Right forelimb (tissue), 1 donor: ENCODE measurements at places on chromosomes 4 and X.
A peak's percentile ranks its signal among the peaks of the same experiment; 100 is the strongest.

- DNase-seq = peak; percentile 32
Measured at GRCh38 chr4:830601-831482, 4.9 kb upstream of the CPLX1 start.

- DNase-seq = no peak
Measured at GRCh38 chr4:144733566-144733965, 87.6 kb downstream of the HHIP start.

- no peak for DNase-seq
Measured at GRCh38 chr4:129602447-129602846, 506.5 kb downstream of the C4orf33 start.

GRCh38 chrX:140177821-140178220 lies 212.5 kb upstream of the CXorf66 start:
- no peak for DNase-seq

DNA sequence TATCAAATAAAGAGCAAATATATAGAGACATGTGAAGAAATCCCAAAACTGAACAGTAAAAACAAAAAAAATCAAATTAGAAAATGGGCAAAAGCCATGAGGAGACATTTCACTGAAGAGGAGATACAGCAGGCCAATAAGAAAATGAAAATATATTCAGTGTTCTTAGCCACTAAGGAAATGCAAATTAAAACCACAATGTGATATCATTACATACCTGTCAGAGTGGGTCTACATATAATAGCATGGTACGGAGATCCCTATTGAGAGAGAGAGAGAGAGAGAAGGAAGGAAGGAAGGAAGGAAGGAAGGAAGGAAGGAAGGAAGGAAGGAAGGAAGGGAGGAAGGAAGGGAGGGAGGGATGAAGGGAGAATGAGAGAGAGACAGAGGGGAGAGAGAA lies 707.0 kb upstream of the ACTRT1 start:
- no peak for DNase-seq

- DNase-seq = no peak
Measured at GRCh38 chr4:174848596-174848995, 19.5 kb upstream of the GLRA3 start.

DNA sequence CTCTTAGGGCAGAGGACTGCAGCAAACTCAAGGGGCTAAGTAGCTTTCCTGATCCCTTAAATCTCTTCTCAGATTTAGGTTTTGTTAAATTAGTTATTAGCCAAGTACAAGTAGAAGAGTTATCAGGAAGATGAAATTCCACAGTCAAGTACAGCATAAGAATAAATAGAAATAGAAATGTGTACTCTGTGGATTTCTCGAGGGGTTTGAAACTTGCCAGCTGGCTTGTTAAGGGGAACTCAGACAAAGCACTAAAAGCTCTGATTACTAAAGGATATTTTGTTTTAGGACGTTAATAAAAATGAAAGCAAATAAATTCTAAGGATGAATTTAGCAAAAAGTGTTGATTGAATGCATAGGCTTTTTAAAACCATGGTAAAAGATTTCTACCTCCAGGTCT lies 654.6 kb downstream of the RAPGEF2 start:
- DNase-seq = no peak

- DNase-seq = no peak
Measured at GRCh38 chrX:96721354-96721753, 36.7 kb downstream of the DIAPH2 start.

- no peak for DNase-seq
Measured at GRCh38 chrX:39692796-39693195, 405.0 kb downstream of the BCOR start.

DNA sequence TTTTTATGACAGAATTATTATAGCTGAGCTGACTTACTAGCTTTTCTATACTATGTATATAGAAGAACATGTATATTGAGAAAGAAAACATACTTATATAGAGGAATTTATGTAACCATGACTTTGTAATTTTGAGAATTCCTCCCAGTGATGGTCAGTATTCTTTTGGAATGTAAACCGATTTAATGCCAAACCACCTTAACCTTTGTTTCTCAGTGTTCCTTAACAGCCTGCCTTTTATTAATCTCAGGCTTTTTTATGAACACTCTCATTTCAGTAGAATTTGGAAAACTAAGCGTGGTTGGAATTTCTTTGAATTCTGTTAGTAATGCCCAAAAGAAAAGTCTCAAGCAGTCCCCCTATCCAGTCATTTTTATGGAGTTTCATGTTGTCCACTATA lies 47.0 kb downstream of the MOSPD2 start:
- no peak for DNase-seq

GRCh38 chr4:7759216-7759615 lies 180.4 kb downstream of the AFAP1 start:
- no peak for DNase-seq

DNA sequence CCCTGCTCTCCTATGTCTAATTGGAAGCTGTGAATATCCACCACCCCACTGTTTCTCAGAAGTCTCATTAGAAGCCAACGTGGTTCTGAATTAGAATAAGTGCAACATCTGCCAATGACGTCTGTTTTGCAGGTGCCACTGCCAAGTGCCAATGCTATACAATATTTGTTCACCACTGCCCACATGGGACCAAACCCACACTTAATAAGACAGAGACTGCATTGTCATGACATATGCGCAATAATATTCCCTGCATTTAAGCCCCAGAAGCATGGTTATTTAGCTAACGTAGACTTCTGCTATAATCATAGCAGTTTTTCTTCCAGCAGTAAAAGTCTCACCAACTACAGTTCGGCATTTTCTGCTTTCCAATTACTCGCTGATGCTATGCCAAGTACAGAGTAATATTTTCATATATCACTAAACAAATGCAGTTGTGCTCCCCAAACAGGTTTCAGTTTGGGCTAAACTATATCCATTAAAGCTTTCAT lies 262.5 kb upstream of the PCDH18 start:
- peak; percentile 45 for DNase-seq

GRCh38 chrX:69387567-69388487 lies 116.3 kb upstream of the NALF2 start:
- DNase-seq = peak; percentile 70

DNA sequence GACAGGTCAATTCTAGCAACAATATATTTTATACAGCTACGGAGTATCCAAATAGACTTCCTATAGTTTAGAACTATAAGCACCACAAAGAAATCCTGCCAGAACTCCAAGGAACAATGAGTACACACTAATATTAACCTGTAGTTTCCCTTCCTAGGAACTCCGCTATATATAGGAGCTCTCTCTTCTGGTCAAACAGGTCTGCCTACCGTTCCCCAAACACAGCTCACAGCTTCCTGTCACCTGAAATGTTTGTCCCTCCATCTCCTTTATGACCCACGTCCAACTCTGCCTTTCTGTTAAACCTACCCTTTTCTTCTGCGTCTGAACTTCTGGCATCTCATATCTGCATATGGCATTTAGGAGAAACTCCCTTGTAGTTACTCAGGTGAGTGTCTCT lies 10.5 kb upstream of the GJB1 start:
- no peak for DNase-seq

GRCh38 chrX:119941336-119941735 lies 2.2 kb downstream of the NKAP start:
- no peak for DNase-seq

DNA sequence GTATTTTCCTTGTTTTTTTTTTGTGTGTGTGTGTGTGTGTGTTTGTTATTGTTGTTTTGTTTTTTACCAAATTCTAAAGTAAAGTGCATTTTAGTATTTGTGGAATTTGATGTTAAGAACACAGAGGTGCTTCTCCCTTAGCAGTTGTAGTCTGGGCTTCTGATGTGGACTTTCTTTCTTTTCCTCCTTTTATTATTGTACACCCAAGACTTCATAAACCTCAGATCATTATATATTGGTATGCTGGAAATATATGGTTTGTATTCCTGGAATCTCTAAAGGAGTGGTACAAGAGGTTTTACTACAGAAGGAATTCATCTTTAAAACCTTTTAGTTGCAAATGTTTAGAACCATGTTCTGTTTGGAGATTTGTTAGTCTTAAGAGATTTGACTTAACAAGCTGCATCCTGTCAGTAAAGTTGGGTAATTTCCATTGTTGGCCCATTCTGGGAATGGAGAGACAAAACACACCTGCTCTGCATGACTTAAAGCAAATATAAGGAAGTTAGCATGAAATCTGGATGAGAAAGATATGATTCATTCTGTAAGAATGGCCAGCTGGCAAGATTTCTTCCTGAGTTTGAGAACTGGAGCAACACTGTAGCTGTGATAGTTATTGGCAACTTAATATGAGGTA lies 64.0 kb downstream of the SMAD1 start:
- DNase-seq = no peak

DNA sequence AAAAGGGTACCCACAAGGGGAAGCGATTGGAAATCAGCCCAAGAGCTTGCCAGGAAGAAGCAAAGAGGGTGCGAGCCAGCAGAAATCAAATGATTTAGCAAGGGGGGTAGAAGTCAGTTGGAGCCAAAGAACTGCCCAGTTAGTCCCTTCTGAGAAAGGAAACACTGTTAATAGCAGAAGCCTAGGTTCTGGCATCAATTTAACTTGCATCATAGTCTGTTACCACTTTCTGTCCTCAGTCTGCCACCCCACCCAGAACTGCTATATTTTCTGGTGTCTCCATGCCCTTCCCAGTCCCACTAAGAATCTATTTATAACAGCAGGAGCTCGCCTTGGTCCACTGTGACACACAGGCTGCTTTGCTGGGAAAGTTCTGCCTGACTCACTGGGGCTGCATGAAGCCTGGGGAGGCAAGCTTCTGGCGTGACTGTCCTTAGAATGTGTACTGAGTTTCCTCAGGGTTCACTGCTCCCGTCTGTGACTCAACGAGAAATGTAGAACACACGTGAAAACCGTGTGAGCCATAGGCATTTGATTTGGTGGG lies 157.8 kb upstream of the TTC29 start:
- DNase-seq = peak; percentile 68

DNA sequence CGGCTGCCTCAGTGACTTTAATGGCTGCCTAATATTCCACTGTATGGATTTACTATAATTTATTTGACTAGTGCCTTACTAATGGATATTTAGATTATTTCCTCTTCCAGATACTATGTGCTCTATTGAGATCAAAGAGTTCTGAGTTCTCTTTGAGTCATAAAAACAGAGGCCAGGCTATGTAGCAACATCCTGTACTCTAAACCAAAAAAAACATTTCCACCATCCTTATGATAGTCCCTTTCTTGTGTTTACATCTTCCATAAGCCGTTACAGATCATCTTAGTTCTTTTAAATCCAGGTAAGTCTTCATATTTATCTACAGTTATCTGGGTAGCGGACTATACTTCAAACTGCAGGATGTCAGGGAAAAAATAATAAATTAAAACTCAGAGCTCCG lies 56.6 kb upstream of the TMEM184C start:
- DNase-seq = no peak

- DNase-seq = no peak
Measured at GRCh38 chr4:164614999-164615398, 138.9 kb upstream of the SMIM31 start.
